Mammary microvascular endothelial cell (primary cell): ENCODE measurements at places on chromosomes 11 and 22. TPM values are rescaled to one million over a fixed set of nuclear protein-coding genes. Genes with fewer than 3 reads are reported as not detected.

Gene NXPE4
- not detected in 2 replicates for total RNA-seq

Gene SUN2
- 69.0 and 82.1 TPM in 2 replicates for total RNA-seq

Gene GVQW3
- total RNA-seq = not detected in 2 replicates

Gene MMP13
- not detected in 2 replicates for total RNA-seq

Gene SMTN
- total RNA-seq = 292 and 322 TPM in 2 replicates

Gene VPREB3
- total RNA-seq = not detected in 2 replicates

Gene ROBO4
- 405 and 425 TPM in 2 replicates for total RNA-seq

Gene TMEM151A
- under 0.01 TPM in 1 of 2 replicates, not detected in the other for total RNA-seq

Gene ASCL2
- total RNA-seq = not detected in 2 replicates
